ENCODE measurements at places on chromosomes 1 and 21. TPM values are rescaled to one million over a fixed set of nuclear protein-coding genes. Genes with fewer than 3 reads are reported as not detected.
A peak's percentile ranks its signal among the peaks of the same experiment; 100 is the strongest.

H6PD gene
- 6.2 TPM for polyA plus RNA-seq

CNR2 gene
- 7.4 TPM for polyA plus RNA-seq

UQCRHL gene
- not detected for polyA plus RNA-seq

GSTM5 gene
- not detected for polyA plus RNA-seq

LCE1F gene
- polyA plus RNA-seq = not detected

OR2AK2 gene
- polyA plus RNA-seq = not detected

GRCh38 chr1:230189341-230189740 lies 122.3 kb downstream of the GALNT2 start:
- DNase-seq = no peak

GRCh38 chr1:188499690-188500089 lies 1670.9 kb downstream of the PLA2G4A start:
- no peak for DNase-seq

DNA sequence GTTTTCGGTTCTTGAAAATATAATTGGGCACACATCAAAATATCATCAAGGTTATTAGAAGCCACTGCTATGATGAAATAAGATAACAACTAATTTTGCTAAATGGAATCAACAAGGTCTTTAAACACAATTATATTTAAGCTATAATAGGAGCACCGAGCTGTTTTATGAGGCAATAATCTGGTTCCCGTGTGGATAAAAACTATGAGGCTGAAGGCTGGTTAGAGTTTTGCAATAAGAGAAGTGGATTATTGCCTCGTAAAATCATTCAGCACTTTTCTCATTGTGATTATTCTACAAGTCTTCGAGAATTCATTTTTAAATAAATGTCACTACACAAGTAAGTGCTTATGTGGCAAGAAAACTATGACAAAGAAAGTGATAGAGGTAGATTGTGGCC lies 975.7 kb upstream of the ADGRL2 start:
- DNase-seq = no peak

- no peak for DNase-seq
Observed at GRCh38 chr1:8059161-8059622, 33.1 kb upstream of the ERRFI1 start.

GRCh38 chr1:115220340-115221270 lies 117.4 kb downstream of the NGF start:
- no peak for DNase-seq

GRCh38 chr1:185376288-185376687 lies 59.2 kb upstream of the IVNS1ABP start:
- DNase-seq = no peak

GRCh38 chr1:101242324-101243050 lies 5.7 kb downstream of the S1PR1 start:
- no peak for DNase-seq

GRCh38 chr1:192459467-192459866 lies 116.1 kb upstream of the RGS1 start:
- no peak for DNase-seq

GRCh38 chr1:52190500-52191252 lies 48.8 kb downstream of the ZFYVE9 start:
- DNase-seq = no peak

DNA sequence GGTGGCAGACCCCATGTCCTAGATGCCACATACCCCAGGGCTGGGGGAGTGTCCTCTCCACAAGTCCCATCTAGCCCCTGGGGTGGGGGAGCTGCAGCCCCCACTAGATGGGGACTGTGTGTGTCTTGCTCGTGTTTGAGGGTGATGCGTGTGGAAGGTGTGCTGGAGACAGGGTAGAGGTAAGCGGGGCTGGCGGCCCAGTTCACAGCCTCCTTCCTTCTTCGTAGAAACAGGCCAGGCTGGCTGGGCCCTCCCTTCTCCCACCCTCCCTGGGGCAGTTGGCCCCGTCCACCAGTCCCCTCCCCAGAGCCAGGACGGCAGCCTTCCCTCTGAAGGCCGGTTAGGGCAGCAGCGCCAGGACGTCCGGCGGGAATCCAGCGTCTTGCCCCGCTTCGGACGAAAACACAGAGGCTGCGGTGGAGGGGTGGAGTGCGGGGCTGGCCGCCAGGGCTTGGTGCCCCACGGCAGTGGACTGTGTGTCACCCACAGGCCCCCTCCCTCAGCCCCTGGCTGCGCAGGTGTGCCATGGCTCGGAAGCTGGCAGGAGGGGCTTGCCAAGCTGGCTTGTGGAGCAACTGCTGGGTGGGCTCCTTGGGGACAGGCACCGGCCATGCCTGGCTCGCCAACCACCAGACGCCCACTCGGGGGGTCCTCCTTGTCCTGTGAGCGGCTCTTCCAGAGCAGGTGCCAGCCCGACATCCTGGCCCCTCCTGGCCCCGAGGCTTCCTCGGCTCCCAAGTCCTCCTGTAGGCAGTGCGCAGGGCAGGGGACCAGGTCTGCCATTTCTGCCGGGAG lies 3.6 kb downstream of the PRDM16 start:
- no peak for DNase-seq

GRCh38 chr1:20578721-20579395 lies 10.0 kb upstream of the CDA start:
- no peak for DNase-seq

GRCh38 chr1:247669225-247669624 lies 10.3 kb downstream of the OR13G1 start:
- DNase-seq = no peak

DNA sequence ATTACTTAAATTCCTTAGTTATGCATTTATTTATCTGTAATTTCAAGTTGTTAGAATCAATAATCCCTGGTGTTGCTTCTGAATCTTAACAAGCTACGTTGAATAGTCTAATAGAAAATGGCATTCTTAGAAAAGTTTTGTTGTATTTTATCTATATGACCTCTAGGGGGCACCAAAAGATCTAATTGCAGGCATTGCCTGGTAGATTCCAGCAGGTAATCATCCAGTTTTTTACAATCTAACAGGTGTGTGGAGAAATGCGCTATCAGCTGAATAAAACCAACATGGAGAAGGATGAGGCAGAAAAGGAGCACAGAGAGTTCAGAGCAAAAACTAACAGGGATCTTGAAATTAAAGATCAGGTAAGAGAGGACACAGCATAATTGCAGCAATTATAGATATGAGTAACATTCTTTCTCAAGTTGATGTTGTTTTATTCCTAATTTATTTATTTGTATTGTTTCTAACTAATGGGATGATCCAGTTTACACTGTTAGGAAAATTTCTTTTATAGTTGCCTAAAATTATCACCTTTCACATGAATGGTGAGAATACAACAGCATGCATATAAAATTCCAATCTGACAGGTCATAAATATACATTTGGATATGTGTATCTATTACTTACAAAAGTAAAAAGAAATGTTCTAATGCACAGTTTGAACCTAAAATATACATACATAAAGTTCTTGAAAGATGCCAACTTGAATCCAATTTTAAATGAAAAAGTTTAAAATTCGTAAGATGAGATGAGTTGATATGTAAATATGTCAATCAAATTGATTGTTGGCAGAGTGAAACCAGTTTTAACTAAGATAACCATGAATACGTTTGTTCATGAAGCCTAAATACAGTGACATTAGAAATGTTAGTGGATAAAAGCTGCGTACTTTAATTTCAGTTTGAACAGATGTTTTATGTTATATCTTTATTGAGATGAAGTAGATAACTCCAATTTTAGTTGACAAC lies 88.4 kb downstream of the SDCCAG8 start:
- DNase-seq = peak; percentile 33

DNA sequence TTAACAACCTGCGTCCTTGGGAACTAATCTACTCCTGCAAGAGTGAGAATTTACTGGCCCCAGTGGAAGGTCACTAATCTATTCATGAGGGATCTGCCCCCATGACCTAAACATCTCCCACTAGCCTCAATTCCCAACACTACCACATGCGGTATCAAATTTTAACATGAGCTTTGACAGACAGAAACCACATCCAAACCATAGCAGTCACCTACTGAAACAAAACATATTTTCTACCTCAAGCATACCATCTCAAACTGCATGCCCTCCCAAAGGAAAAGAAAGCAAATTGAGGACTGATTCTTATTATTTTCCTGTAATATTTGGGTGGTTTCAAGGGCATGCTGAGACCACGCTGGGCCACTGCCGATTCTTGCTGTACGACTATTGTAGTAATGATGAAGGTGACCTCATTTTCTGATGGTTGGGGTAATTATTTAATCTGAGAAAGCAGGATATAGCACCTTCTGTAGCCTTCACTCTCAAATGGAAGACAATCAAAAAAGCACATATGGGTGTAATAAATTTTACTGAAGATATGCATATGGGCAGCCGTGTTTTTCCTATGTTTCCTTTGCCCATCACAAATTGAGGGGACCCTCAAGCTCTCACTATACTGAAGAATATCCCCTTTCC lies 13.2 kb upstream of the GBP5 start:
- DNase-seq = peak; percentile 68

GRCh38 chr1:109531380-109531779 lies 8.3 kb upstream of the GPR61 start:
- no peak for DNase-seq

DNA sequence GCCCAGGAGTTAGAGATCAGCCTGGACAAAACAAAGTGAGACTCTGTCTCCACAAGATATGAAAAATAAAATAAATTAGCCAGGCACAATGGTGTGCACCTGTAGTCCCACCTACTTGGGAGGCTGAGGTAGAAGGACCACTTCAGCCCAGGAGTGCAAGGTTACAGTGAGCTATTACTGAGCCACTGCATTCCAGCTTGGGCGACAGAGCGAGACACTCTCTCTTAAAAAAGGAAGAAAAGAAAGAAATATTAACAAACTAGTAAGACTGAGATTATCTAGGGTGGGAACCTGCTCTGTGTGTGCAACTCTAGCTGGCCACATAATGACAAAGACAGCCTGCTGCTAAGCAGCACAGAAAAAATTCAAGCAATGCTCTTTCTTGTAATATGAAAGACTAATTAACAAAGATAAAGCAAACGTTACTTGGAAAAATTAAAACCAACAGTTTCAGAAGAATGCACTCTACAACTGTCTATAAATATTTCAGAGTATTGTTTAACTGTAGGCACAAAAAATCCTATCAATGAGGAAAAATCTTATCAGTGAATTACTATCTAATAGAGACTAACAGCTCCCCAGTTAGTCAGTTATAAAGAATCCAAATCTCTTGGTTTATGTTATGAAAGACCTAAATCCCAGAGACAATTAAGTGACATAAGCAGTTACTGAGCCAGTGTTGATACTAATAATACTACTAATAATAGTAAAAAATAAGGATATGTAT lies 74.5 kb downstream of the ENAH start:
- DNase-seq = no peak

DNA sequence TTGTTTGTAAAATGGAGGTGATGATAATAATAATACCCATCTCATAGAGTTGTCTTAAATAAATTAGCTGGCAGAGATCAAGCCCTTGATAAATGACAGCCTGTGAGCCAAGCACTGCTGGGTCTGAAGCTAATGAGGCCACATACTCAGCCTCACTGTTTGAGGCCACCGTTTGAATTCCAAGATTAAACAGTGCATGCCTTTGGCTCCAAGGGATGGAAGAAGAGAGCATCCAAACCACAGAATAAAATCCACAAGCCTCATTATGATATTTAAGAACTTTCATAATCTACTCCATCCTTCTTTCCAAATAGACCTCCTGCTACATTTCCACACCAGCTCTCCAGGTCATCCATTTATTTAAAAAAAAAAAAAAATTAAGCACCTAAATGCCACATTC lies 29.0 kb downstream of the TGFBR3 start:
- no peak for DNase-seq

DNA sequence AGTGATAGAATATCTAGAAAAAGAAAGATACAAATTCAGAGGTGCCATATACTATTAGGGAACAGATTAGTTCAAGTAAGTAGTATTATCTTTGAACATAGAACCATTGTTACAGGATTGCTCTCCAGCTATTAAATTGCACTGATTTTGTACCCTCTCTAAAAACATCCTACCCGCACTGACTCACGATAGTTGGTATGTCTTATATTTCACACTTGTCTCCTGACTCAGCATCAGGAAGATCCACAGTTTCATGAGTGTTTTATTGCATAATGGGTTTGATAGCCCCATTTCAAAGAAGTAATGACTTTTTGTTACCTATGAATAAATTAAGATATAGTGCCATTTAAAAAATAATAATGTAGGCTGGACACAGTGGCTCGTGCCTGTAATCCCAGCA lies 6.0 kb downstream of the TATDN3 start:
- no peak for DNase-seq

- no peak for DNase-seq
Observed at GRCh38 chr1:218817691-218818465, 355.8 kb upstream of the LYPLAL1 start.

GRCh38 chr1:83500987-83501591 lies 497.8 kb downstream of the TTLL7 start:
- no peak for DNase-seq

Measured in immature natural killer cell (primary cell).